ENCODE measurements at places on chromosomes 3 and 15.

DNA sequence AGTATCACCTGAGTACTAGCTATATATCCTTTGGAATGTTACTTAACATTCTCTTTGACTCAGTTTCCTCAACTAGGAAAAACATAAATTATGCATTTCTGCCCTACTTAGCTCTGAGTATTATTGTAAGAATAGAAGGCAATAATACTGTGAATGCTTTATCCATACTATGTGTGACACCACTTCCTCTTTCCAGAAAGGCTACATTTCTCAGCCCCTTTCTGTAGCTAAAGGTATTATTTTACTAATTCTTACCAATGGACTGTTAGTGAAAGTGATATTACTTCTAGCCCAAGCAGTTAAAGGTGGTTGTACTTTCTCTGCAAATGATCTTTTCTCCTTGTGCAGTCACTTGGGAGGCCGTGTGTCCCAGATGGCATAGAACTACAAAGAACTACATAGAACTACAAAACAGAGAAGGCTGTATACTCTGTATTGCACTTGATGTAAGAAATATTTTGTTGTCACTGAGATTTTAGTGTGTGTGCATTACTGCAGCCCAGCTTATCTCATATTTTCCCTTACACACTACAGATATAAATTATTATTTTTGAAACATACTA is 35.1 kb downstream of the MYH15 start:
- DNase-seq = no peak

DNA sequence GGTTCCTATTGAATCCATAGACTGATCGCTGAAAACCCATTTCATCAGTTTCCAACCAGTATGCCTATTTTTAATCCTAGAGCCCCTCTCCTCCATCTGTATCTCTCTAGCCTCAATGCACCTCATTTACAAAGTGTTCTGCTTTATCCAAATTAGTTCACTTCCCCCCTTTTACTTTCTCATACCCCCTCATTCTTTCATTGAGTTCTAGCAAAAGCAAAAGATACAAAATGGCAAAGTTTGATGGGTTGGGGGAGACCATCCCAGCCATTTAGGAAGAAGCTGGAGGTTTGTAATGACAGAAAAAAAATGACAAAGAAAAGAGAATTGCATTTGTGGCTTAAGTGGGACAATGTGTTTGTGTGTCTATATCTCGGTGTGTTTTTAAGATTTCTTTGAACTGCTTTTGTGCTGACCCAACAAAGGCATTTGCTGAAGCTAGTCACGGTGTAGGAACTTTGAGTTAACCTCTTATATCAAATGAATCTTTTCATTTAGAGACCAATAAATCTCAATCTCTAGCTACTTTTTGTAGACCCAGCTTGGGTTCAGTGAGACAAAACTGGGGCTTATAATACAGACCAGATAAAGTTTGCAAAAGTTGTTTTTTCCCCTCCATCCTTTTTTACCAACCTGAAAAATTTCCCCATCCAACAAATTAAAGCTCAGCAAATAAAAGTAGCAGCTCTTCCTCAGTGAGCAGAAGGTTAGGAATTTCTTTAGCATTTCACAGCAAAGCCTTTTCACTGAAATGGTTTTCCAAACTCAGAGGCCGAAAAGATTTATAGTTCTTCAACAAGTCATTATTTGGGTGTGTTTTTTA is 18.7 kb downstream of the NR2F2 start:
- DNase-seq = no peak

DNA sequence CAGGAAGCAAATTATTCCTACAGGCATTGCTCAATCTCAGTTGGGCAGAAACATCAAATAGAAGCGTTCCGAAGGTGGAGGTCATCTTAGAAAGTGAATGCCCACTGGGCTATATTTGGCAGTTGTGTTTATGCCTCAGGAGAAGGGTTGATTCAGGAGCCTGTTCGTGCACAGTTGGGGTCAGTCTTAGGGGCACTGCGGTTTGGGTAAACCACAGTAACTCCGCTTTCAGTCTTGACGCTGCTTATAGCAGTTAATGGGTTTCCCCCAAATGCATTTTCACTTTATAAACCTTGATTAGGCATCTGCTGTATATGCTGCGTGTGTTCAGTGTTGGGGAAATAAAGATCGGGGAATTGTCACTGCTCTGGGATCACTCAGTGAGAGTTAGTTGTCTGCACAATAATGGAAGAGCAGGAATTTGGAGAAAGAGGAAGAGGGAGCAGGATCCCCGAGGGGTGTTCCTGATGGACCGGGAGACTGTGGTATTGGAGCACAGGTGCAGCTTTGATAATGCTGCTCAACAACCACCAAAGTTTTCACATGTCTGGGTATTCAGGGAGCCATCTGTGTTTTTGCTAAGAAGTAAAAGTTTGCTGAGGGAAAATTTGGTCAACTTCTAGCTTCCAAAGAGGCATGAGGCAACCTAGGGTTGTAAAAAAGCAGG is 124.3 kb upstream of the EIF1B start:
- no peak for DNase-seq

GRCh38 chr3:130743354-130743753 is 3.3 kb downstream of the PIK3R4 start:
- no peak for DNase-seq

- no peak for DNase-seq
Observed at GRCh38 chr3:149384911-149385321, 7.5 kb upstream of the TM4SF1 start.

DNA sequence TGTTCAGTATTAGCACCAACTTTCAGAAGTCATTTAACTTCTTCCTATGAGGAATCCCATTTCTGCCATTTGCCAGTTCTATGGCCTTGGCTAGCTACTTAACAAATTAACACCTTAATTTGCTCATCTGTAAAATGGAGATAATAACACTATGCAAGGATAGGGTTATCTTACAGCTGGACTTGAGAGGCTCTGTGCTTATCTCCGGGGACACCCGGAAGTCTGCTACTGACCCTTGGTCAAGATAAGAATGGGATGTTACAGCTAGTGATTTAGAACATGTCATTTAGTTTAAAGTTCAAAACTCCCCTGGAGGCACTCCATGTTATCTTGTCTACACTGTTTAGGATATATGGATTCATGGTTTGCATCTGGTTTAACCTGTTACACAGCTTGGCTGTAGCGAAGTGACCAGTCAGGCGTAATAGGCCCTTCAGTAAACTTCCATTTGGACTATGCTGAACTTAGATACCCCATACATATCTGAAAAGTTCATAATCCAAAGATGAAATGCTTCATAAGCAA is 156.0 kb upstream of the CD96 start:
- no peak for DNase-seq

- no peak for DNase-seq
Observed at GRCh38 chr15:70545526-70545925, 217.8 kb downstream of the UACA start.

DNA sequence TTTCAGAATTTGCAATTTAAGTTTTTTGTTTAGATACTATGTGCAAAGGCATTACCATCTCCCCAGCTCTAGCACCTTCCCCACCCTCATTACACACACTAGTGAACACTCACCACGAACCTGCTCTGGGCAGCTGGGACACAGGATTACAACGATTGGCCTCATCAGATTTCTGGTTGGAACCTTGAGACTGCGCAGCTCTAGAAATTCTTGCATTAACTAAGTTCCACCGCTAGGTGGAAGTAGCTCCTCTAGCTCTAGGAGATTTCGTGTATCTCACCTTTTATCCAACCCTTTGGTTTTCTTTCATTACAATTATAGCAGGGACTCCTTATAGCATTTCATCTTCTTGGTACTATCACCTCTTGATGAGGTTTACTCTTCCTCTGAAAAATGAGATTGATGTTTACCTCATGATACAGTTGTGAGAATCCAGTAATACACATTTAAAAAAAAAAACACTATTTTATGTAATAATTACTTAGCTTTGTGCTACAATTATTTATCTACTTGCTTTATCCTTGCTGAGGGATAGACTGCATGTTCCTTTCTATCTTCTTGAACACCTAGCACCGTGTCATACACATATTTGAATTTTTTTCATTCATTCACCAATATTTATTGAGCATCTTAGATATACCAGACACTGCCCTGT is 28.7 kb upstream of the PLOD2 start:
- DNase-seq = no peak

DNA sequence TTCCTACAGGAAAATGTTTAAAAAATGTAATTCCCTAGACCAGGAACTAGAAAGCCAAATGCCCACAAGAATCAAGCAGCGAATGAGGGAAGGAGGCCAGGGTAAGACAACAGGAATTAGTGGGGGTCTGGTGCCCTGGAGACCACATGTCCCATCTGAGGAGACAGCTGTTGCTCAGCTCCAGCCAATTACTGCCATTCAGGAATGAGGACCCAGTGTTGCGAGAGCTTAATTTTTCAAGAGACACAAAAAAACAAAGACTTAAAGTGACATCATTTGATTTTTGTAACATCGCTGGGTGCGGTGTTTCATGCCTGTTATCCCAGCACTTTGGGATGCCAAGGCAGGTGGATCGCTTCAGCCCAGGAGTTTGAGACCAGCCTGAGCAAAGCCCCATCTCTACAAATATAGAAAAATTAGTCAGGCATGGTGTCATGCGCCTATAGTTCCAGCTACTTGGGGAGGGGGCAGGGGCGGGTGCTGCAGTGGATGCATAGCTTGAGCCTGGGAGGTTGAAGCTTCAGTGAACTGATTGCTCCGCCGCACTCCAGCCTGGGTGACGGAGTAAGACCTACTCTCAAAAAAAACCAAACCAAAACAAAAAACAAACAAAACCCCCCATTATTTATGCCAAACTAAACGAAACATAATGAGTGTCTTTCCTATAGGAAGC is 52.8 kb upstream of the LRIG1 start:
- no peak for DNase-seq

- no peak for DNase-seq
Observed at GRCh38 chr3:175670557-175670956, 811.4 kb downstream of the NAALADL2 start.

DNA sequence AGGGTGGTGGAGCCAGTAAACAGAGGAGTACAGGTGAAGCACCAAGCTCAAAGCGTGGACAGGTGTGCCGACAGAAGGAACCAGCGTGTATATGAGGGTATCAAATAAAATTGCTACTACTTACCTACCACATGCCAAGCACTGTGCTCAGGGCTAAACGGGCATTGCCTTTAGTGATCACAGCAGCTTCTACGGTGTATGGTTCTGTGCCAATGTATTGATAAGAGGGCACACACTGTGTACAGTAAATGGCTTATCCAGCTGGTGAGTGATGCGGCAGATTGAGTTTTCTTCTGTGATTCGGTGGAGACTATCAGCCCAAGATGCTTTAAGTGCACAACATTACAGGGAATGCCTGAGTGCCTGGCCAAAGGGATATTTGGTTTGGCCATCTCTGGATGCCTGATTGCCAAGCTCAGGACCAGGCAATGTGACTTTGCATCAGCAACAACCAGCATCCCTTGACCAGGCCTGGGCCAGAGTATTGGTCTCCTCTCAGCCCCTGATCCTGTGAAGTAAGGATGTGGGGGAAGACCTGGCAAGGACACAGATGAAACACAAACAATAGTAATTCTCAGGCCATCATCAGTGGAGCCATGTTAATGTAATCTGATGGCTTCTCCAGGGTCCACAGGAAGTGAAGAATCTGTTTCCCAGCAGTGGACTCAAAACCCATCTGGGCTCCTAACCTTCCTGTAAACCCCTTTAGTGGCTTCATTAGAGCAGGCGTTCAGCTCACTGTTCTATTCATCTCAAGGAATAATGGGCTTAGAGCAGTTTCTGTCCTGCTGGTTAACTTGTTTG is 14.1 kb downstream of the STARD5 start:
- no peak for DNase-seq

DNA sequence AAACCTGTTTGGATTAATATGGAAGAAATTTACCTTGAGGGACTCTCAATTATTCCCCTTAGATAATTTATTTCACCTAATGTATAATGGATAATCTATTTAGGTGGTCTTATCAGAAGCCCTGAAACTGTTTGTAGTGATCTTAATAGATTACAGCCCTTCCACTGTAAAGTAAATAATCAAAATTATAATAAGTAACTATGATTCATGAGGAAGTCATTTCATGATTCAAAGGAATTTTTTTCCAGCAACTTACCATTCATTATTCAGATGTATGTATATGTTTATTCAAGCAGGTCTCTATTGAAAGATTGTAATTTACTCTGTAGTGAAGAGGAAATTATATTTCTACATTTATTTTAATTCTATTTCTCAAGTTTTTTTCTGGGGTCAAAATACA is 250.6 kb upstream of the ROBO1 start:
- DNase-seq = no peak

- DNase-seq = no peak
Observed at GRCh38 chr15:31239409-31239808, 87.2 kb upstream of the KLF13 start.

GRCh38 chr15:38216763-38217162 is 35.9 kb upstream of the SPRED1 start:
- no peak for DNase-seq

GRCh38 chr3:42189001-42189460 is 77.0 kb downstream of the CCK start:
- no peak for DNase-seq

DNA sequence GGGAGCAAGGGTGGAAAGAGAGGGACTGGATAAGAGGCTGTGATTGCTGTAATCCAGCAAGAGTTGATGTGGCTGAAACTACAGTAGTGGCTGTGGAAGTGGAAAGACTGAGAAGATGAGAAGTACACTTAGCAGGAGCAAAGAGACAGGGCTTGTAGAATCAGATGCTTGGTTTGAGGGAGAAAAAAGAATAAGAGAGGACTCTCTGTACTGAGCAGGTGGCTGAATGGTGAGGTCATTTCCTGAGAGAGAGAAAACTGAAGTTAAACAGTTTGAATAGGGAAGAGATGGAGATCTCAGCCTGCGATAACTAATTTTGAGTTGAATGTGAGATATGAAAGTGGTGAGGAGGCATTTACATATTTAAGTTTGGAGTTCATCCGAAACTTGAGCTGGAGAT is 95.8 kb upstream of the SLC25A36 start:
- DNase-seq = no peak

- no peak for DNase-seq
Observed at GRCh38 chr3:133023362-133023761, 14.8 kb upstream of the TMEM108 start.

DNA sequence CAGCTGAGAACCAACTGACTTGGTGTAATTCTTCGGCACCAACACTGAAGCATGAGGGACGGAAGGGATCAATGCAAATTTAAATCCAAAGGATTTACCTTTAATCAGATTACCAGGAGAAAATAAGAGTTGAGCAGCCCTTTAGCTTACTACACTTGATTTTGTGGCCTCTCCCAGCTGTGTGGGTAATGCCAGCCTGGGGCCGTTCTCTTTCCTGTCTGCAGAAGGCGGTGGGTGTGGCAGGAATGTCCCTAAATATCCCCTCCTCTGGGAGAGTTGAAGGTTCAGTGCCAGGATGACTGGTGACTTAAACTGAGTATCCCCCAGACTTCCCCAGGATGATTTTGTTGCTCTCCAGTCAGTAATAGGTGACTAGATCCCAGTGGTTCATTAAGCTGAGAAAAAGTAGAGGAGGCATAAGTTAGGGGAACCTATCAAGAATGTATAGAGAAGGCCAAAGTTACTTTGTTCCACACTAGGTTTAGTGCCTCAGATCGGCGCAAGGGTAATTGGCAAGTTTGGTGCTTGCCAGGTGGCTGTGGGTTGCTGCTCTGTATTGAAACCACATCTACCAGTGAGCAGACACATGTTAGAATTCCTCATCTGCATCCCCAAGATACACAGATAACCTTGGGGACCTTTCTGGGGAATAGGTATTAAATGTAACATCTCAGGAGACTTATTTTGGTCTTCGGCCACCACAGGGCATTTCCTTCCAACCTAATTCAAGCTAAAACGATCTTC is 23.1 kb downstream of the MAPKBP1 start:
- no peak for DNase-seq

Measured in NCI-H187 (cell line).